Naive thymus-derived CD4-positive, alpha-beta T cell (primary cell): ENCODE measurements at places on chromosomes 16 and 17. TPM values are rescaled to one million over a fixed set of nuclear protein-coding genes. Genes with fewer than 3 reads are reported as not detected.

Gene KCNAB3
- 18.0 TPM for total RNA-seq

Gene FAM20A
- total RNA-seq: 2.9 TPM

Gene HOXB1
- total RNA-seq: not detected

DNA sequence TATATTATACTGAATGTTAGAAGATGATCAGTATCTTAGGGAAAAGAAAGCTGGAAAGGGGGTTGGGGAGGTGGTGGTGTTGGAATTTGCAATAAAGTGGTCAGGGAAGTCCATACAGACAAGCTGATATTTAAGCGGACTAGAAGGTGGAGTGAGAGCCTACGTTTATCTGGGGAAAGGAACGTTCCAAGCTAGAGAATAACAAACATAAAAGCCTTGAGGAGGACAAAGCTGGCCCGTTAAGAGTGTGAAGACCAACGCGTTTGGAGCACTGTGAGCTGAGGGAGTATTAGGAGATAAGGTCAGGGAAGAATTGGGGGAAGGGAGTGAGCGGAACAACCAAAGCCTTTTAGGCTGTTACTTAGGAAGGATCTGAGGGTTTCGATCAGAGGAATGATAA is 1.4 kb downstream of the DDX42 start:
- DNase-seq: no peak

GRCh38 chr17:73630531-73630930 is 13.7 kb downstream of the SDK2 start:
- no peak for DNase-seq

GRCh38 chr16:4801962-4802658 is at the start of gene ROGDI:
Gene ROGDI (minus strand): TSS chr16:4802633. CDS start chr16:4802571, 62 bp downstream.
- DNase-seq: peak; percentile 88

- no peak for DNase-seq
These were observed 545.3 kb upstream of the SALL1 start for GRCh38 chr16:51696376-51696775.

DNA sequence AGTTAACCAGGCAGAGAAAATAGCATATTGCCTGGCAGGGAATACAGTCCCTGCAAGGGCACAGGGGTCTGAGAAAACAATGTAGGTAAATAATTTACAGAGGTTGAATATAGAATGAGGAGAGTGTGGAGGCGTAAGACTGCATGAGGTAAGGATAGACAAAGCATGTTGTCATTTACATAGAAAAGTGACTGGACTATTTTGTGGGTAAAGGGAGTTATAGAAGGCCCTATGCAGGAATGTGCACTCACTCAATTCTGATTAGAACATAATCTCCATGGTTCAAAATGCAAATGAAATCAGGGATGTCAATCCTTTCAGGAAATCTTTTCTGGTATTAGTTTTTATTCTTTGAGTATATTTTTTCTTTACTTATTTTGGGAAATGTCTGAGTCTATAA is 285.7 kb upstream of the SALL1 start:
- no peak for DNase-seq

GRCh38 chr17:27993723-27994310 is 48.7 kb upstream of the NLK start:
- no peak for DNase-seq

DNA sequence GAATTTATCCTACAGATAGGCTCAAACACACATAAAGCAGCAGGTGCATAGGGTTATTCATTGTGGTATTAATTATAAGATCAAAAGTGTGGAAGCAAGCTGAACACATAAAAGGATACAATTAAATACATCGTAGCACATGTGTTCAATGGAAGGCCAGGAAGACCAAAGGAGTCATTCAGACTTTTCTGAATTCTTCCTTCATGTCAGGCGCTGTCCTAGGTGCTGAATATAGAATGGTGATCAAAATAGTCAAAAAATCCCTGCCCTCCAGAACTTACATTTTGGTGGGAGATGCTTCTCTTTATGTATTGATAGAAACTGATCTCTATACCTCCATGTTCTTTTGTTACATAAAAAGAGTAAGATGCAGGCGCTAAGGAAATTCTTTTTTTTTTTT is 439.0 kb upstream of the ASIC2 start:
- DNase-seq: no peak

GRCh38 chr17:58231641-58232040 is 6.7 kb upstream of the LPO start:
- no peak for DNase-seq
